ENCODE measurements at places on chromosomes 4 and X.

- DNase-seq, result peak; percentile 39
Measured at GRCh38 chr4:7813674-7814073, 126.0 kb downstream of the AFAP1 start.

GRCh38 chrX:135652602-135653001, 60.8 kb upstream of the CT45A1 start:
- DNase-seq, result no peak

GRCh38 chr4:26452565-26453531, 37.4 kb downstream of the CCKAR start:
- DNase-seq, result no peak

DNA sequence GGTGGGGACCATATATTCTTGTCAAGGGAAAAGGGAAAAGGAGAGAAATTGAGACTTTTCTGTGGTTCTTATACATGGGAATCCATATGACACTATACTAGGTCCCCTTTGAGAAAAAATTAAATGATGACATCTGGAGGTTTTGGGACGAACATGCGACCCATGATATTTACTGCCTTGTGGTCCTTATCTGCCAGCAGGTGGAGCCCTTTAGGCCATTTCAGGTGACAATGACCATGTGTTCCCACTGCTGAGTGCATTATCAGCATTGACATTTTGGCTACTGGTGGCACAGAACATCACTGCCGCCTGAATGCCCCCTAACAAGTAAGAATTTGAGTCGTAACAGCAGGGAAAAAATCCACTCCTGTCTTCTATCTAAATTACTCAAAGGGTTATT, 843.4 kb downstream of the FSTL5 start:
- DNase-seq, result no peak

- DNase-seq, result no peak
Measured at GRCh38 chrX:136477026-136477425, 10.7 kb upstream of the BRS3 start.

DNA sequence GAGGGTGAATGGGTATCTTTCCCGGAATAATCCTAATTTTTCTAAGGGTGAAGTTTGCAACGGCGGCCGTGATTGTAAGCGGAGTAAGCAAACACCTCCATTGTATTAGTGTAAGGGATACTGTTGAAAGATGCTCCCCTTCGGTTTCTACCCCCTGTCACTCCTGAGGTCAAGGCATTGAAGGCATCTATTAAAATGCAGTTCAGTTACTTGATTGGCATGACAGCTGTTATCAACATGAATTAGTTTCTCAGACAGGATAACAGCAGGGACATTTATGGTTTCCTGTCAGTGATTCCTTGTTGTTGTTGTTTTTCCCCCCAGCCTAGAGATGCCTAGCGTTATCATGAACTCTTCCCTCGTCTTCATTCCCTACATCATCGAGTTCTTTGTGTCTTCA, 552 bp downstream of the SLC25A14 start:
- DNase-seq, result no peak

DNA sequence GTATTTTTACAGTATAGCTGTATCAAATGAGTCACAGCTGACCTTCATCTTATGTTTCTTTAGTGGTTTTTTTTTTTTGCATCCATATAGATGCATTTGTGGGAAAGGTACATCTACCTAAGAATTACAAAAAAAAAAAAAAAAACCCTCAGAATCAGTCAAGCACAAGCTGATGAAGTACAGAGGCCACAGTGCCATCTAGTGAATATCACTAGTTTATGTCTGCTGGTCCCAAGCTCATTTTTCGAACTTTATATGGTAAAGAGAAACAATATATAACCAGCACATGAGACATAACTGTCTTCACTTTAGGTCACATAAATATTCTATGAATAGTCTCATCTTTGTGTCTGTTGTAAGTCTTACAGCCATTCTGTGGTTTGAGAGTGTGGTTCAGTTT, 220.1 kb downstream of the DLG3 start:
- DNase-seq, result peak; percentile 36

DNA sequence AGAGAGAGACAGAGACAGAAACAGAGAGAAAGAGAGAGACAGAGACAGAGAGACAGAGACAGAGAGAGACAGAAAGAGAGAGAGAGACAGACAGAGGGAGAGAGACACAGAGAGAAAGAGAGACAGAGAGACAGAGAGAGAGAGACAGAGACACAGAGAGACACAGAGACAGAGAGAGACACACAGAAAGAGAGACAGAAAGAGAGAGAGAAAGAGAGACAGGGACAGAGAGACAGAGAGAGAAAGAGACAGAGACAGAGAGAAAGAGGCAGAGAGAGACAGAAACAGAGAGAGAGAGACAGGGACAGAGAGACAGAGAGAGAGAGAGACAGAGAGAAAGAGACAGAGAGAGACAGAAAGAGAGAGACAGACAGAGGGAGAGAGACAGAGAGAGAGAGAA, 52.9 kb downstream of the CRLF2 start:
- no peak for DNase-seq

GRCh38 chr4:142405021-142405694, 440.9 kb downstream of the INPP4B start:
- DNase-seq, result peak; percentile 83

- DNase-seq, result peak; percentile 95
Measured at GRCh38 chr4:60683973-60684372, 516.2 kb upstream of the ADGRL3 start.

GRCh38 chr4:104983615-104984179, 163.0 kb upstream of the TET2 start:
- DNase-seq, result no peak

DNA sequence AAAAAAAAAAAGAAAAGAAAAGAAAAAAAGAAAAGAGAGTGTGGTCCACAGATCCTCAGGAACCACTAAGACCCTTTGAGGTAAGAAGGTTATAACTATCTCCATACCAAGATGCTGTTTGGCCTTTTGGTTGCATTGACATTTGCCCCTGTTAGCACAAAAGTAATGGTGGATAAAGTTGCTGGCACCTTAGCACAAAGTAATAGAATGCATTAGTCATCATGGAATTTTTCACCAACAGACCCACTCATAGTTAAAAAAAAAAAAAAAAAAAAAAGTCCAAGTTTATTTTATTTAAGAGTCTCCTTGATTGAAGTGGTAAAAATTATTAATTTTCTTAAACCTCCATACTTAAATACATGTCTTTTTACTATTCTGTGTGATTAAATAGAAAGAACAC, 78.4 kb upstream of the RBPJ start:
- DNase-seq, result peak; percentile 40

DNA sequence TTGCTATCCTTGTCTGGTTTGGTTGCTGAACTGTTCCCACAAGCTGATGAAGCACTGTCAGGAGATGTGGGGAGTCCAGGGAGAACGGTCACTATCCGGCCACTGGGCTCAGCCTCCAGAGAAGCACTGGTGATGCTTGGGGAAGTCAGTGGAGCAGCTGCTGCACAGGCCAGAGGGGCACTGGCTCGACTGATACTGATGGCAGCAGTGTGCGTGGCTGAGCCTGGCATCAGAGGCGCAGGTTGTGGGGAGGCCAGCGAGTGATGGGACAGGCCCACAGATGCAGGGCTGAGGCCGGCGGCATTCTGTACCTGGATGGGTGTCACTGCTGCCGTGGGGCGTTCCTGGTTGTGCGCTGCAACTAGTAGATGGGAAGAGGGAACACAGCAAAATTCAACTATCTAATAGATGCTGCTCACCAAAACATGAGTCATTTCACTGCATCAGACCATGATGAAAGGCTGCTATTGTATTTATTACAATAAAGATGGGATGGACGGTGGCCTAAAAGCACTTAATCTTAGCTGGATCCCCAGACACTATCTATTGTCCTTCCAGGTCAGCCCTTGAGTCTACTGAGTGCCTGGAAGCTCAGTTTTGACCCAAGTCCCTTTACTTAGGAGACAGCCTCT, 106.3 kb upstream of the CBR4 start:
- peak; percentile 43 for DNase-seq

- peak; percentile 33 for DNase-seq
Measured at GRCh38 chr4:40228497-40229365, 31.9 kb downstream of the RHOH start.
